ENCODE measurements at places on chromosomes 7 and 10. TPM values are rescaled to one million over a fixed set of nuclear protein-coding genes. Genes with fewer than 3 reads are reported as not detected.

ADGRA1 gene
- not detected for total RNA-seq

GPC2 gene
- total RNA-seq = 1.2 TPM

MKX gene
- 0.25 TPM for total RNA-seq

LRIT1 gene
- not detected for total RNA-seq

LIMK1 gene
- 48.3 TPM for total RNA-seq

LRRD1 gene
- 0.41 TPM for total RNA-seq

LRGUK gene
- total RNA-seq = 0.82 TPM

TMEM236 gene
- 0.09 TPM for total RNA-seq

NRCAM gene
- 5.4 TPM for total RNA-seq

SFTPA1 gene
- not detected for total RNA-seq

LIPF gene
- not detected for total RNA-seq

DCLRE1A gene
- 10.9 TPM for total RNA-seq

FBXL13 gene
- 3.4 TPM for total RNA-seq

GRM8 gene
- total RNA-seq = 0.36 TPM

RET gene
- total RNA-seq = 0.27 TPM

DNA sequence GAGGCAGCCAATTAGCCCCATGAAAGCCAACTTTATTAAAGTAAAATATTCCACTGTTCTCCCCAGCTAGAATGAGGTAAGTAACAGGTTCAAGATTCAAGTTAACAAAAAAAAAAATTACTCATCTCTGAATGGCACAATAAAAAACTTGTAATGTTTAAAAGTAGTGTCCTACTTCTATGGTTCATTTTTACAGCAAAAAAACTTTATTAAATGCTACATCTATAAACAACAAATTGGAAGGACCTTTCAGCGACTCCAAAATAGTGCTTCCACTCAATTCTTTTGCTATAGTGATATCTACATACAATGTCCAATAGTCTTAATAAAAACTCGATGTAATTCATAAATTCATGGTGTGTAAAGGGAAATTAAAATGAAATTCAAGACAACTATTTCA, 59.2 kb downstream of the EZH2 start:
- DNase-seq = no peak

GRCh38 chr10:120917521-120918250, 66.5 kb downstream of the WDR11 start:
- DNase-seq = no peak

DNA sequence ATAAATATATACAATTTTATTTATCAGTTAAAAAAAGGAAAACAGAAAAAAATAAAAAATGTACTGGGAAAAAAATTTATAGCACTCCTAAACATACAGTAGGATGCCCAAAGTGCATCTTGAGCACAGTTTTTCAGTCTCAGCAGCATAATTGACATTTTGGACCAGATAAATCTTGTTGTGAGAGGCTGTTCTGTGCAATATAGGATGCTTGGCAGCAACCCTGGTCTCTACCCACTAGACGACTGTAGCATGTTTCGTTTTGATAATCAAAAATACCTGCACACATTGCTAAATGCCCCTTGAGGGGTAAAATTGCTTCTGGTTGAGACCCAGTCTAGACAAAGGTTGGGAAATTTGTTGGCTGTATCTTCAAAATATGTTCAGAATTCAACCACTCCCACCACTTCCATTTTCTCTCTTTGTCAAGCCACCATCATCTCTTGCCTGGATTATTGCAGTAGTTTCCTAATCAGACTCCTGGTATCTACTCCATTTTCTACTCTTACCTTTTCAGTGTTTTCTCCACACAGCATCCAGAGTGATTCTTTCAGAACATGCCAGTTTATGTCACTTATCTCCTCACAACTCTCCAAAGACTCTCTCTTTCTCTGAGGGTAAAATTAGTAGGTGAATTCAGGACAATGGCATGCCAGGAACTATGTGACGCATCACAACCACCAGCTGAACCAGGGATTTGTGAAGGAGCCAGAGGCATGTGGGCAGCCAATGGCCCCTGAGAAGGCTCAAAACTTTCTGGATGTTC, 91.4 kb downstream of the GPR85 start:
- DNase-seq = peak; percentile 86

GRCh38 chr10:18278181-18278580, 138.0 kb downstream of the CACNB2 start:
- DNase-seq = peak; percentile 9

DNA sequence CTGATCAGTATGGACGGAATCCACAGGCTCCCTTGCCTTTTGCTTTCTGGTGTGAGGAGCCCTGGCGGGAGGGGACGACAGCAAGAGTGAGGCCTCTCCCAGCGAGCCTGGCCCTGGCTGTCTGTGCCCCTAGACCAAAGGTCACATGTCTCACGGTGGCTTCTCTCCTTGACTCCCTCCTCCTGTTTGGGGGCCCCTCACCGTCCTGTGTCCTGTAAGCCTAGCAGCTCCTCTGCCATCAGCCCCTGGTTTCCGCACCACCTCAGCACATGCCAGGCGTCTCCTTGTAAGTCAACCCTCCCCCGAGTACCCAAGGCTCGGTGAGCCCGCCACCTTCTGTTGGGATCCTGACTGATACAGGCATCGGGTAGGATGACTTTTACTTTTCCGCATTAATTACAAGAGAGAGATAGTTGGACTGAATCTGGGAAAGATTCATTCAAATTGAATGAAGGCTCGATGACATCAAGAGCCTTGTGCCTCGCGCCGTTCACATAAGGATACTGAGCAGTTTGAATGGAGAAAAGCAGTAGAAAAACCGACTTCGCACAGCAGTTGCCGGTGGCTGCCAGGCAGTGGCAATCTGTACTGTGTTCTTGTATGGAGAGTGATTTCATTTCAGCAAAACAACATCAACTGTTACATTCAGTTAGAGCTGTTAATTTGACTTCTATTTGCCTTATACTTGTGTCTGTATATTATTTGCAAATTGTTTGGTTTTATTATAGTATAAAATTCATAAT, 119.8 kb downstream of the XRCC2 start:
- no peak for DNase-seq

DNA sequence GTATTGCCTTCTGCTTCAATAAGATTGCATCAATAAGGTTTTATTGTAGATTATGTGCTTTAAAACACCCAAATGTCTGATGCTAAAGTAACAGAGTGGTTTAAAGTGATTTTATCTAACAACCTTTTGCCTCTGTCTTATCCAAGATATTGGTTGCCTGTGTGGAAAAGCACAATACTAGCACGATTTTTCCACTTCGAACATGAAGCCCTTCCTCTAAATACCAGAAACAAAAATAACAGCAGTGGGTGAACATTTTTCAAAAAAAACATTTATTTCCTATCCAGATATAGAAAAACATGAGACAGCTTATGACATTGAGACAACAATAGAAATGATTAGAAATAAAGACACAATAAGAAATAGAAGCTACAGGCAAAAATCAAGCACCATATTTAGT, 59.5 kb upstream of the MDFIC start:
- DNase-seq = no peak

DNA sequence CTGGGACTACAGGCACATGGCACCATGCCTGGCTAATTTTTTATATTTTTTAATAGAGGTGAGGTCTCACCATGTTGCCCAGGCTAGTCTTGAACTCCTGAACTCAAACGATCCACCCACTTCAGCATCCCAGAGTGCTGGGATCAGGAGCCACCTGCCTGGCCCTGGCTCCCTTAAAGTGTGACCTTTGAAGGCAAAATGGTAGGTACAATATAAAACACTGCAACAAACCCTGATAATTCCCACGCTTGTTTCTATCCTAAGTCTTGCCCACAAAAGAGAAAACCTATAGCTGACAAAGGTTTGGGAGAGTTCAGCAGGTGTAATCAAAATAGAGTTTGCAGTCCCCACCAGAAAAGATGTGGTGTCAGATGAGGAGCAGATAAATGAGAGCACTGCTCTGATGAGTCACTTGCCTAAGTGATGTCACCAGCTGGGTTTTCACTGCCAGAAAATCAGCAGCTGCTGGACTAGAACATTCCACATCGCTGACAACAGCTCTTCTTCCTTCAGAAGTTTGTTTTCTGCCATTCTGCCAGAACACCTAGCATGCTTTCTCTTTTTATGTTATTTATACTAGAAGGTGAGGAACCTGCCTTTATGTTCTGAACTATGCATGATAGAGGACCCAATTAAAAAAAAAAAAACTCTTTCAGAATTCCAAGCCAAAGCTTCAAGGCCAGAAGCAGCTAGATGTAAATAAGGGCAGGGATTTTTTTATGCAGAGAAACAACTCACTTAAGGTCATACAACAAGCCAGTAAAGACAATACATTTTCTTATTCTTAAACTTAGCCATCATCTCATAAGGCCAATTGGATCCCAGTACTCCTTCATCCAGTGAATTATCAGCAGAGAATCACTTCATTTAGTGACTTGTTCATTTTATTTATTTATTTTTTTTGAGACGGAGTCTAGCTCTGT, 18.0 kb downstream of the PURB start:
- peak; percentile 81 for DNase-seq

GRCh38 chr10:32951111-32951510, 6.9 kb downstream of the ITGB1 start:
- DNase-seq = no peak

GRCh38 chr10:112526139-112526538, 79.1 kb downstream of the VTI1A start:
- DNase-seq = no peak

DNA sequence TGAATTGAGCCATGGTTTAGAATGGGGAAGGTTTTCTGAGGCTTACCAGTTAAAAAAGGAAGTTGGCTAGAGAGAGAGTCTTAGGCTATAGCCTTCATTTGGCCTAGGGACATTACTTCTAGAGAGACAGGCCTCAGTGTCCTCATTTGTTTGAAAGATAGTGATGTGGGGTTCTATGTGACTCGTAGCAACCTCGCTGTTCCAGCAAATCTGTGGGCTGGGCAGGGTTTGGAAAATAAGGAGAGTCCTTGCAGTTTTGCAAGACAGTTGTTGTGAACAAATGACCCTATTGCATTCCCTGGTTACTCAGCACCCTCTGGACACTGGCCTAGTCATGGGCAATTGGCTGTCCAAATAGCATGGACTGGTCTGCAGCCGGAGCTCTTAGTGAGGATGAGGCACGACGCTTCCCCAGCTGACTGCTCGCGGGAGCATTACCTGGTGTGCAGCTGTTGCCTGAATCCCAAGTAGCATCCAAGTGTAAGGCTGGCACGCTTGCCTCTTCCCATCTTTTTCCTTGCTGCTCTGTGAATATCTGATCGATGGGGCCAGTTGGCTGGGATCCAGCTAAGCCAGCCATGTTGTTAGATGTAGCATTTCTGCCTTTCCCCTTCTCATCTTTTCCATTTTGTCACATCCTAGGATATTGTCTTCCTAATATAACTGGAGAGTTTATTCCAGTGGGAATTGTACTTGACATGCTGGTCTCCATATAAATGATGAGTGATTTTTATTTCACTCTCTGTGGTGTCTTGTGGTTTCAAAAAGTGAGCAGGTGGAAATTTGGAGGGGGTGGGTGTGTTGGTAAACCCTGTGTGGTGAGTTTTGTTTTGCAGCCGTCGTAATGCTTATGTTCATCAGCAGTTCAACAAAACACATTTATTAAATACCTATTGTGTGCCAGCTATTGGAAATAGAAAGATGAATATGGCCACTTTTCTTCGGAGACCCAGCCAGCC, 99.8 kb downstream of the SND1 start:
- peak; percentile 64 for DNase-seq

DNA sequence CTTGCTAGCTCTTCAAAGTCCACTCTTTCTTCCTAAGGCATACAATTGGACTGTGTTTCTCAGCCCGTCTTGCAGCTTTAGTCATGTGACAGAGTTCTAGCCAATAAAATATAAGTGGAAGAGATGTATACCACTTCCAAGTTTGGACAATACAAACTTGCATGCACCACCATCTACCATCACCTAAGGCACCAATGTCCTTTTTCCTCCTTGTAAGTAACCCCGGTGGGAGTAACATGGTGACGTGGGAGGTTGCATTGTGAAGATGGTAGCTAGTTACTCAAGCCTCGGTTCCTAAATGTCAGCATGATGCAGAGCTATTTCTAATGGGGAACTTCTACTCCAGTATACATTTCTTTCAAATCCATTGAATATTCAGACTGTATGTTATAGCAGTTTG, 5.3 kb upstream of the CACNB2 start:
- DNase-seq = no peak

- peak; percentile 71 for DNase-seq
Observed at GRCh38 chr7:74178632-74179031, 4.5 kb downstream of the EIF4H start.

DNA sequence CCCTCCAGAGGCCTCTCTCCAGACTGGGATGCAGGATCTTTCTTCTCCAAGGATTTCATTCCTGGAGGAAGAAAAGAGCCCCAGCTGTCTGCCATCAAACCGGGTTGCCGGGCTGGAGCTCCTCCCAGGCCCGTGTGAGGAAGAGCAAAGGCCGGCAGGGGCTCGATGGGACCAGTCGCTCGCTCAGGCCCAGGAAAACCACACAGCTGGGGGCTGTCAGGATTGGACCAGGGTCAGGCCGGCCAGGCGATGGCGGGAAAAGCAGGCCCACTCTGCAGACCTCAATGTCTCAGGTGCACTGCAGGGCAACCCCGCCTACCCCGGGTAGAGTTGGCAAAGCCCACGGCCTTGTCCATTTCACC, 98.1 kb upstream of the DNAAF5 start:
- DNase-seq = no peak

GRCh38 chr7:106504645-106505044, 156.3 kb downstream of the CCDC71L start:
- DNase-seq = peak; percentile 36

- no peak for DNase-seq
Observed at GRCh38 chr7:114832906-114833595, 88.8 kb upstream of the MDFIC start.

- DNase-seq = peak; percentile 75
Observed at GRCh38 chr7:108291791-108292440, 161.8 kb upstream of the LAMB4 start.

GRCh38 chr7:151009327-151010036, 14.8 kb downstream of the ATG9B start:
- DNase-seq = no peak

GRCh38 chr7:64544010-64544409, 18.9 kb downstream of the ZNF680 start:
- no peak for DNase-seq

- no peak for DNase-seq
Observed at GRCh38 chr7:1257221-1257620, 24.5 kb downstream of the UNCX start.

DNA sequence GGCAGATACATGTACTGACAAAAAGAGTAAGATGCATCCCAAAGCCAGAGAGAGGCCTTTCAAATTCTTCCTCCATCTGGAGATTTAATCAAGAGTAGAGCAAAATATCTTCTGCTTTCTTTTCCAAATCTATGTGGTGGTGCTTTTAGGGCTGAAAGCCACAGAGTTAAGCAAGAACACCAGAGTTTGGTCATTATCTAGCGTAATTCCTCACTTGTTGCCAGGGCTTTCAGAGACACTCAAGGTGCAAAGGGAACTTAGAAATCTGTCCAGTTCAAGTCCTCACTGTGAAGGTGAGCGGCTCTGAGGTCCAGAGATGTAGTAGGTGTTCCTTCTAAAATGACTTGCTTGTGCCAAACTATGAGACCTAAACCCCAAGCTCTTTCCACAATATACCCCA, 10.9 kb upstream of the NFE2L3 start:
- DNase-seq = no peak

All from fibroblast of the aortic adventitia (primary cell).